ENCODE measurements at places on chromosomes 4 and X.

DNA sequence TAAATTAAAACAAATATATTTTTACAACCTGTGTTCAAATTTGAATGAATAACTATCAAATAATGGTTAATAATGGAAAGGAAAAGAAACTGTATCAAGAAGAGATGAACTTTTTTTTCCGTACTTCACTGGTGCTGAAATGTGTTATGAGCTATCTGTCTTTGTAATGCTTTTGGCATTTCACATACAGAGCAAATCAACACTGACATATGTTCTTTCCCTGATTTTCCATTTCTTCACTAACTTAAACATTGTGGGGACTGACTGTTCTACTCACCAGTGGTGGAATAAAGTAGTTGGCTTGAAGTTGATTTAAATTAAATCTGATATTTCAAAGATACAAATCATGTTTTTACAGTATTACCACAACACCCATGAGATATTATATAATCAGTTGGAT, 304.0 kb upstream of the BMP3 start:
- DNase-seq = no peak

DNA sequence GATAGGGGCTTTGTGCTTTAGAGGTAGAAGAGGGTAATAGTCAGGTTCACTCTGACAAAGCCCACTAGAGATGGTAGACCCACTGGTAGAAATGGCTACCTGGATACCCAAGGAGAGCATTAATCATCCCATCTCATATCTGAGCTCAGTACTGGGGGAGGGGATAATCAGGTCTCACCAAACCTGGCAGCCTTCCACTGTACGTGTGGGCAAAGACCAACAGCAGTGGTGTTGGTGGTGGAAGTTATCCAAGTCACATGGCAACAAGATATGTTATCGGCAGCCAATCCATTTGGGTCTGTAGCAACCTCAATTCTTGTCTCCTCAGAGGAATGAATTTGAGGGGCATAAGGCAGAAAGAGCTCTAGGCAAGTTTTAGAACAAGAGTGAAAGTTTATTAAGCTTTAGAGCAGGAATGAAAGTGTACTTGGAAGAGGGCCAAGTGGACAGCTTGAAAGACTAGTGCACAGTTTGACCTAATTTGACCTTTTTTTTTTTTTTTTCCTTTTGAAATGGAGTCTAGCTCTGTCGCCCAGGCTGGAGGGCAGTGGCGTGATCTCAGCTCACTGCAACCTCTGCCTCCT, 67.0 kb upstream of the CXCL13 start:
- DNase-seq = no peak

- DNase-seq = peak; percentile 19
Measured at GRCh38 chr4:69731847-69732246, 28.6 kb downstream of the SULT1B1 start.

DNA sequence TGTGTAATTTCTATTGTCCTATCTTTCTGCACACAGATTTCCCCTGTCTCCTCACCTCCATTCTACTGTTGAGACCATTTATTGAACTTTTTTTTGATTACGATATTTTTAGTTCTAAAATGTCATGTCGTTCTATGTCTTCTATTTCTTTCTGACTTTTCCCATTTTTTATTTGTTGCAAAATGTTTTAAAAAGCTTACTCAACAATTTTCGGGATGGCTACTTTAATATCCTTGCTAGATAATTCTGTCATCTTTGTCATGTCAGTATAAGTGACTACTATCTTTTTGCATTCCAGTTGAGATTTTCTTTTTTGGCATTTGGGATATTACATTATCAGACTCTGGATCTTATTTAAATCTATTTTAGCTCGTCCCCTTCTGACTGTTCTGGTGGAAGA, 7.5 kb upstream of the DMD start:
- DNase-seq = no peak

GRCh38 chrX:46755671-46756070, 3.2 kb downstream of the SLC9A7 start:
- no peak for DNase-seq

DNA sequence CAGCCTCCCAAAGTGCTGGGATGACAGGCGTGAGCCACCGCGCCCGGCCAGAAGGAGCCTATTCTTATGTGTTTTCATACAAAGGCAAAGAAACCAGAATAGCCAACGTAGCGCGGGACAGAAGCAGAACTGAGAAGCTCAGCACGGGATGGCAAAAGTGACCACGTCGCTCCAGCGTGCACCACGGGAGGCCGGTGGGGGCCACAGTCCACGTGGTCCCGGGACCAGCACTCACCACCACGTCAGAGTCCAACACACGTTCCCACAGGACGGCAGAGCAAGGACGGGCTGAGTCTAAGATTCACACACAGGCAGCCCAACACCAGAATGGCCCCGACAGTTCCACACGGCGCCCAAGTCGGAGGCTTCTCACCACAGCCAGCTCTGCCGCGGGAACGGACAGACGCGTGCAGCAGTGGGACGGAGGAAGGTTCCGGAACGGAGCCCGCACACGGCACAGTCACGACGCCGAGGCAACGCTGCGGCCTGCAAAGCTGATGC, 18.8 kb upstream of the GTPBP6 start:
- no peak for DNase-seq

DNA sequence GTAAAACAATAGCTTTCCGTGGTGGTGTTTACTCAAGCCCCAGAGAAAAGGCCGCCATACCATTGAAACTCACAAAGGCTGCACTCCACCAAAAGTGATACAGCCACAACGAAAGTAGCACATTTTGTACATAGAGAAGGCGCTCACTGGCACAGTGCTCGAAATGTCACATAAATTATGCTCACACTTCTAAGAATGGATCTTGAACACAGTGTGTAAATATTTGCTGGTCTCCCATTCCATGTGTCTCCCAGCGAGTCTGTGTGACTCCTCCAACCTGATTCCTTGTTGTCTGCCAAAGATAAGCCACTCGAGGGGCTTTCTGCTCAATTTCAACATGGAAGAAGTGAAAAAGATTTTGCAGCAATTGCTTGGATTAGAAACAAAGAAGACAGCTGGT, 234.0 kb upstream of the VCX3A start:
- DNase-seq = no peak

DNA sequence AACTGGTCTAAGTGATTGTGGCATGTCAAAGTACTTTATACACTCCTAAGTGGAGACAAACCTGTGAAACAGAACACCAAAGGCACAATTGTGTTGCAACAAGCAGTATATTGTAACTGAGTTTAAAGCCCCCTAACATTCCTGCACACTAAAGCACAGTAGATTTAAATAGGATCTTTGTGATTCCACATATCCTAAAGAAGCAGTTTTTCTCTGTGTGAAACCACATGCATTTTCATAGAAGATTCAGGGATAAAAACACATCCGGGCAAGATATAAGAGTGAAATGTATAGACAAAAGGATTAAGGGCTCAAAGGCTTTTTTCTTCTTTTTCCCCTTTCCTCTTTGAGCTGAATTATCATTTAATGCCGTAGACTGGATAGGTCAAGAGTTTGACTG, 82.2 kb downstream of the ANK2 start:
- DNase-seq = no peak

- no peak for DNase-seq
Measured at GRCh38 chr4:139552517-139553307, 3.3 kb downstream of the SETD7 start.

DNA sequence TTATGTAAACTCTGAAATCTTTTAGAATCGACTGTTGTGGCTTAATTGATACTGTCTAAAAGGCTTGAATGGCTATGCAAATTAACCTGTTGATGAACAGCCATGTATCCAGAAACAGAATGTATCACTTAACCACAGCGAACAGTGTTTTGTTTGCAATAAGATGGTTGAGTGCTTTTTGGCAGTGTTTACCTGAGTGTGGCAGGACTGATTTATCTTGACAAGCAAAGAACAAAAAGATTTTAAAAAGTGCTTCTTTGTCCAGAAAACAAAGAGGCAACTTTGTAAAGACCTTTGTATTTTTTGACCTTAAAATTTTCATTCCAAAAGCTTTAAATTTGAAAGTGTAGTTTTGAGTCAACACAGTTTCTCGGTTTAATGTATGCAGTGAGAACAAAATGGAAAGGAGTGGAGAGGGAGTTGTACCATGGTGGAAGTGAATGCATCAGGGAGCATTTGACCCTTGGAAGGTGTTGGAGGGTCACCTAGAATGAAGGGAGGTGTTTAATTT, 18.0 kb downstream of the ARHGAP10 start:
- no peak for DNase-seq

GRCh38 chr4:154344686-154345085, 146.9 kb downstream of the DCHS2 start:
- DNase-seq = no peak

- no peak for DNase-seq
Measured at GRCh38 chrX:44890247-44890646, 17.3 kb downstream of the KDM6A start.

DNA sequence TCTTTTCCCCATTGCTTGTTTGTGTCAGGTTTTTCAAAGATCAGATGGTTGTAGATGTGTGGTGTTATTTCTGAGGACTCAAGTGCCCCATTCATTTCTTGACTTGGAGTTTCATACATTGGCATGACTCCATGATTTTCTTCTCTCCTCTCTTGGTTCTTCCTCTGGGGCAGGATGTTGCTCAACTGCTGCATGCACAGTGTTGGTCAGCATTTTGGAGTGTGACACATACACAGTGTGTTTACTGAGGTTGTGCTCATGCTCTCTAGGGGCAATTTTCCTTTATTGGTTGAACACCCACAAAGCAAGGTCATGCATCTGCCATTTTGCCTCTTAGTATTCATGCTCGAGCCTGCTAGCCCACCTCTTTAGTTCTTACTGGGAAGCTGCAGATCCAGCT, 1993.8 kb downstream of the ARAP2 start:
- no peak for DNase-seq

DNA sequence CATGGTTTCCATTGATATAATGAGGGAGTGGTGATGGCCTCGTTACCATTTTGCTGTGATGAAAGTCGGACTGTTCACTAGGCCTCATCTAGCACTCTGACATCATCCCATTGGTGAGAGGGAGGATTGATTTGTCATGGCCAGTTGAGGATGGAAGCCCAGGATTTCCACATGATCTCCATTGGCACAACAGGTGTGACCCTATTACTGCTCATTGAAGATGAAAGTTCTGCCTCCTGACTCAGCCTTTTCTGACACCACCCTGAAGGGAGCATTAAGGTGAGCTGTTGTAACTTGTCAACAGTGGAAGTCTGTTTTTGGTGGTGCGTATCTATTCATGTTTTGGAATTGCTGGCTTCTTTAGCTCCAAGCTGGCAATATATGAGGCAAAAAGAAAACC, 144.2 kb downstream of the PABPC4L start:
- DNase-seq = no peak

DNA sequence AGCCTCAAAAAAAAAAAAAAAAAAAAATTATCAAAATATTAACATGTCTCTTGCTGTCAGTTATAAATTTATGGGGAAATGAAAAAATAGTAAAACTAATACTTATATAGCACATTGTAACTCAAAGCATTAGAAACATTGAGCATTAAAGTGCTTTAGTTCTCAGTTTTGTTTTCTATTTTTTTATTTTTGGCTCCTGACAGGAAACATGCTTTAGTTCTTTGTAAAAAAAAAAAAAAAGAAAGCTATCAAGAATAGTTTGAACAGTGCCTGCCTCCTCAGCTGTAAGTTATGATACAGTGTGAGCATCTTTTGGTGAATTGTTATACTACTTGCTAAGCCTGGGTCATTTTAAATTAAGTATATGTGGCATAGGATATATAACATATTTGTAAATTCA, 5.1 kb upstream of the CENPC start:
- no peak for DNase-seq

DNA sequence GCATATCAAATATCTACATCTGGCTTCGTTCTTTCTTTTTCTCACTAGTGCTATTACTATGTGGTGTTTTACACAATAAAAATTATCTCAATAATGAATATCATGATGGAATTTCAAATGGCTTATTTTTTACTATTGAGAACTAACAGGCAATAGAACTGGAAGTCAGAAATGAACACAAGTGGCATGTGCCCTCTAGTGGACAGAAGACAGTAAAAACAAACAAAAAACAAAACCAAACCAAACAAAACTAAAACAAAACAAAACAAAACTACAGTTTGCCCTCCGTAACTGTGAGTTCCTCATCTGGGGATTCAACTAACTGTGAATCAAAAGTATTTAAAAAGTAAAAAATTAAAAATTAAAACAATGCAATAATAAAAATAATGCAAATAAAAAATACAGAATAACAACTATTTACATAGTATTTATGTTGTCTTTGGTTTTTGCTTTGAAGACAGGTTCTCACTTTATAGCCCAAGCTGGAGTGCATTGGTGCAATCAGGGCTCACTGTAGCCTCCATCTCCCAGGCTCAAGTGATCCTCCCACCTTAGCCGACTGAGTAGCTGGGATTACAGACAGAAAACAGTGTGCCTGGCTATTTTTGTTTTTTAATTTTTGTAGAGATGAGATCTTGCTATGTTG, 195.6 kb upstream of the TACR3 start:
- DNase-seq = no peak

- peak; percentile 92 for DNase-seq
Measured at GRCh38 chr4:173168396-173169177, at the start of gene GALNT7. Gene GALNT7, plus strand, starts transcription at chr4:173168811. Its CDS starts 25 bp downstream, at chr4:173168836.

- DNase-seq = no peak
Measured at GRCh38 chr4:125231661-125232060, 83.1 kb upstream of the FAT4 start.

- no peak for DNase-seq
Measured at GRCh38 chr4:101689220-101689619, 101.3 kb upstream of the BANK1 start.

DNA sequence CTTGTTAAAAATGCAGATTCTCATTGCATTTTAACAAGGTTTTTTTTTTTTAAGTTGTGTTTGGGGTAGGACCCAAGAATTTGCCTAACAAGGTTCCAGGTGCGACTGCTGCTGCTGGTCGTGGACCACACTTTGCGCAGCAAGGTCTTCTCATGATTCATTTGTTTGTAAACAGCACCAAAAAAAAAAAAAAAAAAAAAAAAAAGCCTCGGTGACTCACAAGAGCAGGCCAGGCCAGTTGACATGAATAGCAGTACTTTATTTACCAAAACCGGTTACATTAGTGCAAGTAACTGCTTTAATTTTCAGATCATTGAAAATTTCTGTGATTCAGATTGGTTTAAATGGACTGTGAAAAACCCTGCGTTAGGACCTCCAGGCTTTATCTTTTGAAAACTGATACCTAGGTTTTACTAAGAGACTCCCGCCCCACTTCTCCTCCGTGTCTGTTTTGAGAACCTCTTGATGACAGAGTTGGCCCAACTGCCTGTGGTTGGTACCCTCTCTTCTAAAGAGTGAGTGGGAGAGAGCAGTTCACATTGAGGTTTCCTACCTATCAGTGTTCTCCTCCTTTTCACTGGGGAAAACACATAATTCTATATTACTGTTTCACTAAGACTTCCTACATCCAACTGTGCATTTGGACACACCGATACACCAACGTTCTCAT, 86.2 kb downstream of the PHEX start:
- DNase-seq = no peak

GRCh38 chr4:25861951-25862410, 807 bp downstream of the SEL1L3 start:
- DNase-seq = peak; percentile 64

DNA sequence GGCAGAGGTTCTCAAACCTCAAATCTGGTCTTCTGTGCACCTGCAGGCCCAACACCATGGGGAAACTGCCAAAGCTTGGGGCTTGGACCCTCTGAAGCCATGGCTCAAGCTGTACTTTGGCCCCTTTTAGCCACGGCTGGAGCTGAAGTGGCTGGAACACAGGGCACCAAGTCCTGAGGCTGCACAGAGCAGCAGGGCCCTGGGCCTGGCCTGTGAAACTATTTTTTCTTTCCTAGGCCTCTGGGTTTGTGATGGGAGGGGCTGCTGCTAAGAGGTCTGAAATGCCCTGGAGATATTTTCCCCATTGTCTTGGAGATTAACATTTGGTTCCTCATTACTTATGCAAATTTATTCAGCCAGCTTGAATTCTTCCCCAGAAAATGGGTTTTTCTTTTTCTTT, 18.3 kb upstream of the PI4K2B start:
- DNase-seq = no peak

Measured in kidney (tissue), 22 donors.